ENCODE measurements at places on chromosomes 2 and 18. TPM values are rescaled to one million over a fixed set of nuclear protein-coding genes. Genes with fewer than 3 reads are reported as not detected.

POTEE gene
- total RNA-seq, result not detected

FKBP1B gene
- 41.6 TPM for total RNA-seq

WDR35 gene
- 9.4 TPM for total RNA-seq

CLEC4F gene
- total RNA-seq, result not detected

CCDC178 gene
- not detected for total RNA-seq

RFX8 gene
- total RNA-seq, result not detected
